Skeletal muscle cell (primary cell): ENCODE measurements at places on chromosomes 12 and 14.

GRCh38 chr12:62781136-62781880 is 153.6 kb downstream of the PPM1H start:
- no peak for DNase-seq

DNA sequence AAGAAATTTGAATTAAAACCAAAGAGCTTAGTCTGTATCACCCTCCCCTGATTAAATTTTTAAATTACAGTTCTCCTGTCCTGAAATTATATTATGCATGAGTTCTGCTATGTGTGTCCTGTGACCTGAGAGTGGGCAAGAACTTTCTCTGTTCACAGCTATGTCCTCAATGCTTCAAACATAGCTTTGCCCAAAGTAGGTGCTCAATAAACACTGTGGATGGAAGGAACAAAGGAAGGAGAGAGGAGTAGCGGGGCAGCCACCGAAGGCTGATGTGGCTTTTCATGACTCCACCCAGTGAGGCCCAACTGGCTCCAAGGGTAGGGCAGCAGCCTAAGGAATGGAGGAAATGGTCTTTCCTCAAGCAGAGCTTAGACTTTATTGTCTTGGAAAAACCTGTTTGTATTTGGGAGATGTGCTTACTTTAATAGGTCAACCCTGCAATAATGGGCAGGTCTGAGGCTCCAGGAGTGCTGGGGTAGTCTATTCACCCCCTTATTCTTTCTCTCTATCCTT is 7.6 kb upstream of the MARK3 start:
- no peak for DNase-seq

DNA sequence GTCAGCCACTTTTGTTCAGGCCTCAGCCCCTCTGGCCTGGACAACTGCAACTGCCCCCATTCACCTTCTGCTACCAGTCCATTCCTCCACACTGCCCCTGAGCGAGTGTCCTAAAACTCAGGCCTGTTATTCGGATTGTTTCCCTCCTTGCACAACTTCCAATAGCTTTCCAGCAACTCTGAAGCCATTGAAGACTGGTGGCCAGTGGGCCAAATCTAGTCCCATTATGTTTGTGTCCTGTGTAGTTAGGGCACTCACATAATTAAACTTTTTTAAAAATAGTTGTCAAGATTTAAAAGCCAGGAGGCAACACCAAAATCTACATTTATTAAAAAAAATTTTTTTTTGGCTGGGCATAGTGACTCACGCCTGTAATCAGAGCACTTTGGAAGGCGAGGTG is 17.8 kb upstream of the FIGNL2 start:
- DNase-seq, result no peak

DNA sequence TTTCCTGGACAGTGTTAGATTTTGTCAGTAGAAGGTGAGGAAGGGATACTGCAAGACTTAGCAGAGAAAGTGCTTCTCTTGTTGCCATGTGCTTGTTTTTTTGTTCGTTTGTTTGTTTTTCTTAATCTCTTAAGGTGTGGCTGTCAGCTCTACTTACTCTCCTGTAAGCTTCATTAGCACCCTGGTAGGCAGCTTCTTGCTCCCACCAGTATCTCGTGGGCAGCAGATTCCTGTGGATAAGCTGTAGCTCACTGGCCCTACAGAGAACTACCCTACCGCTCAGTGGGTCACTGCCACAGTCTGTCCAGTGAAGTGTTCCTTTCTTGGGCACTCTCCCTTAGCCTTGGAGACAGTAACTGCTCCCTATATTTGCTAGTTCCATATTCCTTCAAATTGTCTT is 30.1 kb downstream of the VRK1 start:
- DNase-seq, result no peak

GRCh38 chr14:89242652-89243279 is 174.3 kb downstream of the FOXN3 start:
- no peak for DNase-seq

DNA sequence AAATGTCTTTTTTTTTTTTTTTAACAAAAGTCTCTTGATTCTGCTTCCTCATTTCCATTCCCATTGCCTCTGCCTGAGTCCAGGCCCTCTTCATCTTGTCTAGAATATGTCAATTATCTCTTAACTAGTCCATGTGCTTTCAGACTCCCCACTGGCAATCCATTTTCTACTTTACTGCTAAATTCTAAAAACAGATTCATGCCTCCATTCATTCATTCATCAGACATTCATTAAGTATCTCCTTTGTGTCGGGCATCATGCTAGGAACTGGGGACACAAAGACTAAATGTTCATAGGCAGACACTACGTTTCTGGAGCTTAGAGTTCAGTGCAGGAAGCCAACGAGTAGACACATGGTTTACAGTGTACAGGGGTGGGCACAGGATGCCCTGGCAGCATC is 9.6 kb upstream of the NEDD1 start:
- no peak for DNase-seq

- DNase-seq, result no peak
Measured at GRCh38 chr12:12531194-12531593, 31.5 kb downstream of the DUSP16 start.

- no peak for DNase-seq
Measured at GRCh38 chr12:66709893-66710292, 31.0 kb upstream of the GRIP1 start.

GRCh38 chr12:19129486-19130223 is at the start of gene PLEKHA5:
Gene PLEKHA5, plus strand, starts transcription at chr12:19129733. Its CDS starts 67 bp downstream, at chr12:19129800.
- no peak for DNase-seq

DNA sequence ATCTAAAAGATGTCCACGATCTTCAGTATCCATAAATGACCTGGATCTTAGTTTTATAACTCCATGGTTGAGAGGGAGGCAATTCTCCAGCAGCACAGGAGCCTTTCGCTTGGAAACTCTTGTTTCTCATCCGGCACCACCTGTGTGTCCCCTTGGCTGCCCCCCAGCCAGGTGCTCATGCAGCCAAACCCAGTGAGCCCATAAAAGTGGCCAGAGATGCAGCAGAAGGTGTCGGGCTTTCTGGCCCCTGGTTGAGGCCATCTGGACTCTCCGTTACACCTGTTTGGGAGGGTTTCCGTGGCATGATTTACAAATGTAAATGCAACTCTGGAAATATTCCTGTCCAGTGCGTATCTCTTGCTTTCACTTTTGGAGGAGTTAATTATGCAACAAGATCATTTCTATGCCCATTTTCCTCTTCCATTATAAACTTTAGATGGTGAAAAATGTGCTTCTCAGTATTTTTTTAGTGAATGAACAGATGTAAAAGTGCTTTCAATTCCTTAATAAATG is 291.1 kb downstream of the DIO2 start:
- no peak for DNase-seq

- no peak for DNase-seq
Measured at GRCh38 chr12:21713133-21713532, 55.5 kb upstream of the LDHB start.

DNA sequence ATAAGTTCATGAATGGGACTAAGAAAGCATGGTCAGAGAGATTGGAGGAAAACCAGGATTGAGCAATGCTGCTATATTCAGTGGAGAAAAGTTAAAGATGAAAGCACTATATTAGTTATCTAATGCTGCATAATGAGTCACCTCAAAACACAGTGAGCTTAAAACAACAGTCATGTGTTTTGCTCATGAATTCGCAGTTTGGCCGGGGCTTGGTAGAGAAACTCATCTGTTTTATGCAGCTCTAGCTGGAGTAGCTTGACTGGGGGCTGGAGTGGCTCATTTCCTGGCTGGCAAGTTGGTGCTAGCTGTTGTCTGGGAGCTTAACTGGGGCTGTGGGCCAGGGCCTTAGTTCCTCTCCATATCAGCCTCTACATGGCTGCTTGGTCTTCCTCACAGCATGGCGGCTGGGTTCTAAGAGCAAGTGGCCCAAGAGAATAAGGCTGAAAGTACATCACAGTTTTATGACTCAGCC is 90.1 kb downstream of the ADCK1 start:
- peak; percentile 37 for DNase-seq

GRCh38 chr12:114982760-114983159 is 298.8 kb upstream of the TBX3 start:
- no peak for DNase-seq
